ENCODE measurements at places on chromosomes 12 and 14. TPM values are rescaled to one million over a fixed set of nuclear protein-coding genes. Genes with fewer than 3 reads are reported as not detected.

DNA sequence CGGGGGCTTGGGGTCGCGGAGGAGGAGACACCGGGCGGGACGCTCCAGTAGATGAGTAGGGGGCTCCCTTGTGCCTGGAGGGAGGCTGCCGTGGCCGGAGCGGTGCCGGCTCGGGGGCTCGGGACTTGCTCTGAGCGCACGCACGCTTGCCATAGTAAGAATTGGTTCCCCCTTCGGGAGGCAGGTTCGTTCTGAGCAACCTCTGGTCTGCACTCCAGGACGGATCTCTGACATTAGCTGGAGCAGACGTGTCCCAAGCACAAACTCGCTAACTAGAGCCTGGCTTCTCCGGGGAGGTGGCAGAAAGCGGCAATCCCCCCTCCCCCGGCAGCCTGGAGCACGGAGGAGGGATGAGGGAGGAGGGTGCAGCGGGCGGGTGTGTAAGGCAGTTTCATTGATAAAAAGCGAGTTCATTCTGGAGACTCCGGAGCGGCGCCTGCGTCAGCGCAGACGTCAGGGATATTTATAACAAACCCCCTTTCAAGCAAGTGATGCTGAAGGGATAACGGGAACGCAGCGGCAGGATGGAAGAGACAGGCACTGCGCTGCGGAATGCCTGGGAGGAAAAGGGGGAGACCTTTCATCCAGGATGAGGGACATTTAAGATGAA, 630 bp downstream of the FOS start:
- peak; percentile 92 for DNase-seq

GRCh38 chr14:93525696-93526451, 95.1 kb downstream of the UNC79 start:
- DNase-seq, result no peak

DNA sequence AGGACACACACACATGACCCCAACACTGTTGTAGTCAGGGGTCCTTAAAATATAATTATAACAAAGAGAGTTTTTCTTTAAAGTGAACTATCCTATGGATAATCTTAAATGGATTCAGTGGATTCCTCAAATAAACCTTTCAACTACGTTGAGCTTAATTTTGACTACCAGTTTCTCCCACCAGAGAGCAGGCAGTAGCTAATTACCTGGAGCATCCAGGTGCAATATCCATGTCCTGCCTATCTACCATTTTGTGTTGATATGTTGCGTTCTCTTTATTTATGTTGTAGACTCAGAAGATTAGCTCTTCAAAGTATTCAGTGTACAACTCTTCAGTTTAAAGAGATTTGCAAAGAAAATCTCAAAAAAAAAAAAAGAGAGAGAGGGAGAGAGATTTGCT, 127.2 kb upstream of the GZMB start:
- no peak for DNase-seq

- peak; percentile 59 for DNase-seq
These were observed 125.3 kb upstream of the HIF1A start for GRCh38 chr14:61569812-61570548.

- DNase-seq, result peak; percentile 90
These were observed 371 bp upstream of the REM2 start for GRCh38 chr14:22882529-22883172.

DNA sequence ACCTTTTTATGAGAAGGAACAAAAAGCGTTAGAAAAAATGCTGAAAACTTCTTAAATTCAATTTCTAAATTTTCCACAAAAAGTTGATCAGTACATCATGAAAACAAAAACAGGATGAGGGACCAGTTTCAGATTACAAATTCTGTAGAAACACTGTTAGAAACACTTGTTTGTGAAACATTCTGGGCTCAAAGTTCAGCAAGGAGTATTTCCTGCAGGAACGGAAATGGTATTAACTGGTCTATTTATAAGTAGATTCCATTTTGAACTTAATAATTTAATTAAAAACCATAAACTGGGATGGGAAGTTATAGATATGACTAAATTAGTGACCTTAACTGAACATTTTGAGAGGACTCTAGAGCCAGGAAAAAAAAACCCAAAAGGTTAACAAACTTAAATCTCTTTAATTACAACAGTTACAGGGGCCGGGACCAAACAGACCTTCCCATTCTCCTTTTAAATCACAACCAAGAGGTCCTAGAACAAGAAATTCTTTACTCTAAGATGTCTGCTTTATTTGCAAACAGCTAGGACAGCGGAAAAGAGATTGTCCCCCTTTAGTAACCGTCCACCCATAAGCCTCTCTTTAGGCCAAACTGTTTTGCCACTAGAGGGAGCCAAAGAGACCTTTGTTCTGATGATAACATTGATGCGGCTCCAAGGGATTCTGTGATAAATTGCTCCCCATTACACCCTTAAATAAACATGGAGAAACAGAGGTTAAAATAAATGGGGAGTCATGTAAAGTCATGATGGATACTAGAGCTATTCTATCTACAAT, 69.0 kb upstream of the RERGL start:
- no peak for DNase-seq

The ITGB7 gene
- 1.7 TPM for polyA plus RNA-seq

The CCDC177 gene
- 0.25 TPM for polyA plus RNA-seq

The CPNE6 gene
- polyA plus RNA-seq, result 0.12 TPM

The FOS gene
- 82.0 TPM for polyA plus RNA-seq

Measured in stomach (tissue), 19 donors.